Stimulated activated CD4-positive, alpha-beta T cell treated with anti-CD3 and anti-CD28 coated beads, Interleukin-4, amount 100 ng/mL, for 4 hours (primary cell): ENCODE measurements at places on chromosomes 3 and 15.

DNA sequence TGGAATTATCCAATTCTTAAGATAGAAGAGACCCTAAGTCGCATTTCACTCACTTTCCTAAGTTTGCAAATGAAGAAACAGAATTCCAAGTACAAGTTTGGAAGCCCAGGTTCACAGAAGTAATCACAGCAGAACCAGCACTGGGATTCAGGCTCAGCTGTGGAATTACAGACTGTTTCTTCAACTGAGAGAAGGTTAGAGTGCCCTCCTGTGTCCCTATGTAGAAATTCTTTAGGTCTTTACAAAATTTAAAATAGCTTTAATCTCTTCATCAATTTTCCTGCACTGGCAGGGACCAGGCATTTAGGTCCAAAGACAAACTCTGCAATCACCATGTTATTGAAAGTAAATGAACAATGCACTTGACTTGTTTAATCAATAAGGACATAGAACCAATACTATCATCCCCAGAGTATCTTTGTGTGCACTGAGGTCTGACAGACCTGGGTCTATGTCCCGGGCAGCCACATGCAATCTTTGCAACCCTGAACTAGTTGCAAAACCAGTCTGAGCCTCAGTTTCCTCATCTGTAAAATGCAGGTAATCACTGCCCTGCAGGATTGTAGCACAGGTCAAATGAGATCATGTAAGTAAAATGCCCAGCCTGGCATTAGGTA lies 96.3 kb upstream of the ZBED2 start:
- no peak for DNase-seq

DNA sequence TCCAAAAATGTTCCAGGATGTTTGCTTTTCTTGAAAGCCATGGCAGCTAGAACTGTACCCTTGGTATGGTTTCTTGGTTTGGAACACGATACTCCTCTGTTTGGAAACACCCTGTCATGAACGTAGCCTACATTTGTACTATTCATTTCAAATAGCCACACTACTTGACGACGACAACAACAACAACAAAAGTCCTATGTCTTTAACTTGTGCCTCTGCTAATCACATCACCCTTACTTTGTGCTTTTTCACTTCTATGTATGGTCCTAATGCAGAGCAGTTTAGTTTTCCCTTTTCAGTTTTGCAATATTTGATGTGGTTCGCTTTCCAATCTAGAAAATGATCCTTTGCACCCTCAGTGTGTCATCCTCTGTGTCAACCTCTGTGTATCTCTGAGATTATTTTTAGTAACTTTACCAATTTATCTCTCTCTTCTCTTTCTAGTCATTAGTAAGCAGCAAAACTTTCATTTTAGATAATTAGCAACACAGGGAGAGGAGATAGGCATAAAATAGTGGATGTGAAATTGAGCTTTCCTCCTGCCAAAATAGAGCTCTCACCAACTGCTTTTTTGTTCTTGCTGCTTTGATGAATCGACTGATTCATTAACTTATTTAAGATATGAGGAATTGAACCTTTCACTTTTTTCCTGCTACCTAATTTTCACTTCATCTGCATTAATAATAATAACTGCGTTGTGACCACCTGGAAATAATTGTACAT lies 44.1 kb upstream of the TP63 start:
- DNase-seq, result no peak

DNA sequence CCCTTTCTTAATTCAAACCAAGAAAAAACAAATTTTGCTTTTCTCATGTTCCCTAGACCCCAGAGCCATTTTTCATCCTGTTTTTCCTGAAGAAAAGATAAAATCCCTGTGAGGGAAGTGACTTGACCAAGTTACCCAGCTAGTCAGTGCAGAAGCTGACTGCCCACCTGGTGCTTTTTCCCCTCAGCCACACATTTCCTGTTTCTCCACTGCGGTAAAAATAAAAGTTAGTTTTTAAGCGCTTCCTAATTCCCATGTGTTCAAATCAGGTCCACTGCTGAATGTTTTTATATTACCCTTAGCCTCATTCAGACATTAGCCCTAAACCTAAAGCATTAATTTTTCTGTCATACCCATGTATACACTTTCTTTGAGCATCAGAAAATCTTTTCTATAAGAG lies 26.1 kb downstream of the PPP2R3A start:
- no peak for DNase-seq

- DNase-seq, result no peak
Observed at GRCh38 chr15:92075764-92076163, 222.3 kb downstream of the SLCO3A1 start.

- DNase-seq, result no peak
Observed at GRCh38 chr15:70833861-70834765, 19.8 kb downstream of the LARP6 start.

DNA sequence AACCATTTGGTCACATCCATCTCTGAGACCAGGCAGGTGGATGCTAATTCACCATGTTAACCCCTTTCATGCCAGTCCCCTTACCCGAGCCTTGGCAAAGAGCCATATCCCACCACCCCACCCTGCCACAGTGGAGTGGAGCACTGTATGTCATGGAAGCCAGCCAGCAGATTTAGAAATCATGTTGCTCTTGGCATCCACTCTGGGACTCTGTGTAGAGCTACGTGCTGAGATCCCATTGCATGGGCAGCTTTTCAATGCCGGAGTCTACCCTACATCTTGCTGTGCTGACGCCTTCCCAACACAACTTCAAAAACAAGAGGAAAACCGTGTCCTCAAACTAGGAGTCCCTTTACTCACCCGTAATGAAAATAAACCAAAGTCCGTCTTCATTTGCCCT lies 131.0 kb downstream of the NTRK3 start:
- DNase-seq, result no peak
